ENCODE measurements at places on chromosomes 5 and 9. TPM values are rescaled to one million over a fixed set of nuclear protein-coding genes. Genes with fewer than 3 reads are reported as not detected.

Gene ANGPTL2
- total RNA-seq, result 55.5 TPM

Gene LRRC19
- total RNA-seq, result not detected

Gene FIBCD1
- total RNA-seq, result not detected

Gene CCIN
- total RNA-seq, result 0.22 TPM

Gene ARHGEF37
- total RNA-seq, result 1.0 TPM

Gene SLC6A7
- total RNA-seq, result not detected

Gene PCDHGC3
- total RNA-seq, result 40.1 TPM

Gene LIX1
- not detected for total RNA-seq

Gene SPATA31E1
- 0.71 TPM for total RNA-seq

Gene TMEM174
- not detected for total RNA-seq

Gene FAM221B
- not detected for total RNA-seq

Gene FBXL7
- 25.3 TPM for total RNA-seq

Gene SLC6A19
- not detected for total RNA-seq

Gene WWC1
- 1.5 TPM for total RNA-seq

Gene GFI1B
- not detected for total RNA-seq

Gene KIF27
- total RNA-seq, result 4.2 TPM

Gene LCN15
- 1.9 TPM for total RNA-seq

Gene BBLN
- total RNA-seq, result 147 TPM

Gene PCDHGA7
- total RNA-seq, result 4.2 TPM

Gene PRSS3
- total RNA-seq, result not detected

Gene CDH9
- 3.6 TPM for total RNA-seq

Gene FOXD4L6
- not detected for total RNA-seq

Gene OR13C9
- not detected for total RNA-seq

Gene PDZD2
- 23.3 TPM for total RNA-seq

Gene NTNG2
- total RNA-seq, result 43.7 TPM

Gene NMUR2
- total RNA-seq, result not detected

Gene PCDHGA10
- total RNA-seq, result 16.6 TPM

Gene TYRP1
- total RNA-seq, result not detected

Gene IL4
- not detected for total RNA-seq

Gene S1PR3
- 2.9 TPM for total RNA-seq

Gene C9orf50
- 0.56 TPM for total RNA-seq

Gene TRAPPC13
- total RNA-seq, result 22.4 TPM

Gene GLE1
- total RNA-seq, result 11.0 TPM

Gene RLN2
- total RNA-seq, result not detected

Gene PAPPA
- total RNA-seq, result 10.5 TPM

Gene PDCD1LG2
- total RNA-seq, result not detected

All from glutamatergic neuron (in vitro differentiated cells).